CD4-positive, alpha-beta T cell treated with Interleukin-2 at 100 ng/mL for 4 hours (primary cell): ENCODE measurements at places on chromosomes 7 and 10.

DNA sequence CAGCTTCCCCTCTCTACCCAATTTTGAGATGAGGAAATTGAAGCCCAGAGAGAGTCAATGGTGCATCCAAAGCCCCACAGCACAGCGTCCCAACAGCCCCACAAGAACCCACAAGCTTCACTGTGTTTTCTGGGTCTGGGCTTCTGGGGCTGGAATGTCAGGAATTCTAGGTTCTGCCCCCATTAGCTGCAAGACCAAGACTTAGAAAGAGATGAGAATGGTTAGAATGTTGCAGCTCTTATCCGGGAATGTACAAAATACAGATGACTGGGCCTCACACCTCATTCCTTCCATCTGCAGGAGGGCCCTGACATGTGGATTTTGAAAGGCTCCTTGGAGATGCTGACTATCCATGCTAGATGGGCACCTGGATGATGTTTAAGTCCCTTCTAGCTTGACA is 6.0 kb upstream of the SGPL1 start:
- DNase-seq: no peak

DNA sequence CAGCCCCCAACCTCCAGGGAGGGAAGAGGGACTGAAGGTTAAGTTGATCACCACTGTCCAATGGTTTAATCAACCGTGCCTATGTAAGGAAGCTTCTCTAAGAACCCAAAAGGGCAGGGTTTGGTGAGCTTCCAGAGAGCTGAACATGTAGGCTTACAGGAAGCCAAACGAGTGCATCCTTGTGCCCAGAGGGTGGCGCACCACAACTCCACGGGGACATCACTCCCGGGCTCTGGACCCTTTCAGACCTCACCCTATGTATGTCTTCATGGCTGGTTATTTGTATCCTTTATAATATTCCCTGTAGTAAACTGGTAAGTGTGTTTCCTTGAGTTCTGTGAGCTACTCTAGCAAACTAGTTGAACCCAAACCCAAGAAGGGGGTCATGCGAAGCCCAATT is 11.5 kb upstream of the NFKB2 start:
- peak; percentile 5 for DNase-seq

GRCh38 chr10:28959850-28960501 is 282.7 kb downstream of the BAMBI start:
- DNase-seq: no peak

DNA sequence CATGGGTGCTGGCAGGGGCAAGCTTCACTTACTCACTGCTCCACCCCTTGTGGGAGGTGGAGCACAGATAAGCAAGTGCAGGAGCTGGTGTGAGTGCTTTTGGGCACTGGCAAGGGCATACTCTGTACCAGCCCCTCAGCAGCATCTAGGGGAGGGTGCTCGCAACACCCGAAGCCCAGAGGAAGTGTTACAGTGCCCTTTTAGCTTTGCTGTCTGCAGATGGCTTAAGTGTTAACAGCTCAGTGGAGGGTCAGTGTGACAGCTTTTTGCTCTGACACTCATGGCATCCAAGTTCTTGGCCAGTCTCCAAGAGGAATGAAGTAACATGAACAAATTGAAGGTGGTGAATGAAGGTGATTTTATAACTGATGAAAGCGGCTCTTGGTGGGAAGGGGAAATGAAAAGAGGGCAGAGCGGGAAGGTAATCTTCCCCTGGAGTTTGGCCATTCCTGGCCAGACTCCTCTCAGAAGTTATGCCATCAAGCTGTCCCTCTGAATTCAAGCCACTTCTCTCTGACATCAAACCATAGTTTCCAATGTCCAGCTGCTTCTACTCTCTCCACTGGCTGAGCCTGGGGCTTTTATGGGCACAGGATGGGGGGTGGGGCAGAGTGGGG is 862.5 kb downstream of the KCNMA1 start:
- no peak for DNase-seq

- DNase-seq: no peak
Observed at GRCh38 chr7:42227541-42227935, 9.5 kb downstream of the GLI3 start.

- no peak for DNase-seq
Observed at GRCh38 chr10:1947464-1948003, 210.2 kb upstream of the ADARB2 start.

DNA sequence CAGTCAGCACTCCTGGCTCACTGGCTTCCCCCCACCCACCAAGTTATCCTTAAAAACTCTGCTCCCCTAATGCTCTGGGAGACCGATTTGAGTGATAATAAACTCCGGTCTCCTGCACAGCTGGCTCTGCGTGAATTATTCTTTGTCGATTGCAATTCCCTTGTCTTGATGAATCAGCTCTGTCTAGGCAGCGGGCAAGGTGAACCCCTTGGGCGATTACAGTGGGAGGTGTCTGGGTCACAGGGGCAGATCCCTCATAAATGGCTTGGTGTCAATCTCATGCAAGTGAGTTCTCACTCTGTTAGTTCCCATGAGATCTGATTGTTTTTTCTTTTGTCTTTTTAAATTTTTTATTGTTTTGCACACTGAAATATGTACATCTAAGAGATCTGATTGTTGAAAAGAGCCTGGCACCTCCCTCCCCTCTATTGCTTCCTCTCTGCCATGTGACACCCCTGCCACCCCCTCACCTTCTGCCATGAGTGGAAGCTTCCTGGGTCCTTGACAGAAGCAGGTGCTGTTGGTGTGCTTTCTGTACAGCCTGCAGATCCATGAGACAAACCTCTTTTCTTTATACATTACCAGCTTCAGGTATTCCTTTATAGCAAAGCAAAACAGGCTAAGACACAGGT is 20.5 kb downstream of the OTUD1 start:
- no peak for DNase-seq

DNA sequence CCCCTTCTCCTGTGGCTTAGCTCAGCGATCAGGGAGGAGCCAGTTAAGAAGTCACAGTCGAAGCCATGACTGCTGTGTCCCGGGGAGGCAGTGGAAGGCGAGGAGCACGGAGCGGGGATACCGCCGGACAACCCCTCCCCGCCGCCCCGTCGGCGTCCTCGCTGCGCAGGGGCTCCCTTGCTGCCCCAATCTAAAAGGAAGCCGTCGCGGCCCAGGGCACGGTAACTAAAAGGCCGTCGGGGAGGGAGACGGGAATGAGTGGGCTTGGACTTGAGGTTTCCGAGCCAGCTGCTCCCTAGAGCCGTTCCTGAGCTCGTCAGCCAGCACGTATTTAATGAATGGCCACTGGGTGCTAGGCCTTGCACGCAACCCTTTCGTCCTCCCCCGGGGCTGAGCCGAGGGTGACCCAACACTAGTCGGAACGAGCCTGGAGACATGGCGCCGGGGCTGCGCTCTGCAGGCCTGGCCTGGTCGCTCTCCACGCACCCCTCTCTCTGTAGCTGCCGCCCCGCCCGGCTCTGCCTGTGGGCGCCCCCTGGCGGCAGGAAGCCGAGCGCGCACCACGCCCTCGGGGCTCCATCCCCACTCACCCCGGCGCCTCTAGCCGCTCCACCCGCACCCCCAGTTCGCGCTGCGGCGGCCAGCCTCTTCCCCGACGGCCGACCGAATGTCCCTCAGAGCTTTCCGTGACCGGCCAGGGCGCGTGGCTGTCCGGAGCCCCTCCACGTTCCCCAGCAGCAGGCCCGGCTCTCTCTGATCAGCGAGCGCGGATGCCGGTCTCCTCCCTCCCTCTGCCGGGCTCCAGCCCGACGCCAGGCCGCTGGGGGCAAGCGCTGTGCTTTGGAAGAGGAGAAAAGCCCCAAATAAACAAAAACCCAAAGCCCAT is 29.3 kb upstream of the KCNK18 start:
- DNase-seq: peak; percentile 57

- no peak for DNase-seq
Observed at GRCh38 chr10:73634421-73634820, 6.9 kb downstream of the MYOZ1 start.

GRCh38 chr10:70461397-70462348 is 16.9 kb upstream of the PALD1 start:
- peak; percentile 46 for DNase-seq

DNA sequence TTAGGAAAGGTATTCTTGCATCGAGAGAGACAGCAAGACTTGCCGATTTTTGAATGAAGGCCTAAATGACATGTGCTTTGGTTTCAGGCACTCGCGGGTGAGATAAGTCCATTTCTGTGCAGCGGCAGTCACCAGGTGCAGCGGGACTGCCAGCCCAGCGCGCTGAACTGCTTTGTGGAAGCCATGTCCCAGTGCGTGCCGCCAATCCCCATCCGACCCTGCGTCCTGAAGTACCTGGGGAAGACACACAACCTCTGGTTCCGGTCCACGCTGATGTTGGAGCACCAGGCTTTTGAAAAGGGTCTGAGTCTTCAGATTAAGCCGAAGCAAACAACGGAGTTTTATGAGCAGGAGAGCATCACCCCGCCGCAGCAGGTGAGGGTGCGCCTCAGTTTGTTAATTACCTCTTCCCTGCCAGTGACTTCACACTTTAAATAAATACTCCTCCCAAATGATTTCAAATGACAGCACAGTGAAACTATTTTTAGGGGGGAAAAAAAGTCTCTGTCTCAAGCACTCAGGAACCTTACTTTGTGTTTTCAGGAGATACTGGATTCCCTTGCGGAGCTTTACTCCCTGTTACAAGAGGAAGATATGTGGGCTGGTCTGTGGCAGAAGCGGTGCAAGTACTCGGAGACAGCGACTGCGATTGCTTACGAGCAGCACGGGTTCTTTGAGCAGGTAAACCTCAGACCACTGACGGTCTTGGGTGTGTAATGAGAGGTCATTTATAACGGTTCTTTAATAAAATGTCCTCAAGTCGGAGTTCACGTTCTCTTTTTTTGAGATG is 98.3 kb downstream of the TRRAP start:
- no peak for DNase-seq

DNA sequence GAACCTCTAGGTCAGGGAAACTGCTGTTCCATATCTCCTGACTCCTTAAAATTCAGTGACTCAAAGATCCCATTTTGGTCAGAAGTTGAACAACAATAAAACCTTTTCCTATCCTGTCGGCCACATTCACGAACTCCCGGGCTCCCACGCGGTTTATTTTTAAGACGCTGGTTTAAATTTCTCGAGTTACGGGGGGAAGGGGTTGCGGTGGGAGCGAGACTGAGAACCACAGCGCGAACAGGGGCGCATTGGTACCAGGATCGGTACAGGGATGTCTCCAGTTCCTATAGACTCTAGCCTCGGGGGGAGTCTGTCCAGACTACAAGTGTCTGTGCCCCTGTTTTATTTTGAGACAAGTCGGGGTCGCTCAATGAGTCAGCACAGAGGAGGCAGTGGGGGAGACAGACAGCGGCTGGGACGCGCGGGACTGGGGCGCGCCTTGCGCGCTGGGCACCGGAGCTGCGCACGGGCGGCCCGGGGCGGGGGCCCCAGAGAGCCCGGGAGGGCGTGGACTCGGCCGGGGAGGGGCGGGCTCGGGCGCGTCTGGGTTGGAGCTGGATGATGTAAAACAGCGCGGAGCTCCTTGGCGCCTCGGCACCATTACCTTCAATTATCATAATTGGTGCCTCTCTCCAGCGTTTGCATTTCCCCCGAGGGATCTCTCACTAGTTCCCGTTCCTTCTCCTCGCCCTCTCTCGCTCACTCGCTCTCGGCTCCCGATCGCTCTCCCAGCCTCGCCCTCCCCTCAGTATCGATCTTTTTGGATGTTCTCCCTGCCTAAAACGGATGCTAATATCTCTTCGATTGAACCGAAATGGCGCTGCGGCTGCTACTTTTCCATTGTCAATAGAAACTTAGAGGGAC is 8.7 kb upstream of the BAMBI start:
- DNase-seq: peak; percentile 15

DNA sequence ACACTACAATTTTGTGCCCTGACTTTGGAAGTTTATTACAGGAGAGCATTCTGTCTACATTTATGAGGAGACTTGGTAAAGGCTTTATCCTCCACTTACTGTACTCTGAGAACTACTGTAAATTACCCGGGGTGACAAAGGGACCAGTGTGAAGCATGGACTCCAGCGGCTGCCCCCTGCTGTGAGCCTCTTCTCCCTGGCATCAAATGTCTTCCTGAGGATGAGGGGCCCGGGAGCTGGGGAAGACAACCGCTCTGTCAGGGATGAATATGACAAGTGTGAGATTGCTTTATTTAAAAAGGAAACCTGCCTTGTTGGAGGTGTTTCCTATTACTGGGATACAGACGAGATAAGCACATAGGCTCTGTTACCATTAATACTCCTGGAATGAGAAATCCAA is 714.8 kb downstream of the CCSER2 start:
- DNase-seq: no peak

GRCh38 chr7:158887594-158887993 is 31.2 kb downstream of the DYNC2I1 start:
- DNase-seq: no peak

- no peak for DNase-seq
Observed at GRCh38 chr10:72173619-72174296, 42.1 kb upstream of the ANAPC16 start.

DNA sequence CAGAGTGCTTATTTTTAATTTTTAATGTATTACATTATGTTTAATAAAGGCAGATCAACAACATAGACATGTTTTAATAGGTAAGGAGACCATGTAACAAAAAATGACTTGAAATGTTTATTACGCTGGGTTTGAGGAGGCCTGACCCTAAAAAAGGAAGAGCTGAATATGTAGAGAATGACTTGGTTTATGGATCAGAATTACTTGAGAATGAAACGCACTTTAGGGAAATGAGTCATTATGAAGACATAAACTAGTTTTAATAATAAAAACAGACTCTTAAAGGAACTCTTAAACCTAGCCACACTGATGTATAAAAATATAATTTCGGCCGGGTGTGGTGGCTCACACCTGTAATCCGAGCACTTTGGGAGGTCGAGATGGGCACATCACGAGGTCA is 56.5 kb downstream of the CTTNBP2 start:
- no peak for DNase-seq

GRCh38 chr7:79997345-79997744 is 137.3 kb upstream of the GNAI1 start:
- no peak for DNase-seq

GRCh38 chr7:20932785-20933527 is 146.3 kb upstream of the SP8 start:
- DNase-seq: no peak

- DNase-seq: no peak
Observed at GRCh38 chr10:84706875-84707274, 378.5 kb downstream of the CCSER2 start.

GRCh38 chr7:1065585-1066241 is 21.4 kb downstream of the GPR146 start:
- DNase-seq: peak; percentile 83

GRCh38 chr10:2469802-2470201 is 597.5 kb upstream of the PFKP start:
- DNase-seq: no peak

DNA sequence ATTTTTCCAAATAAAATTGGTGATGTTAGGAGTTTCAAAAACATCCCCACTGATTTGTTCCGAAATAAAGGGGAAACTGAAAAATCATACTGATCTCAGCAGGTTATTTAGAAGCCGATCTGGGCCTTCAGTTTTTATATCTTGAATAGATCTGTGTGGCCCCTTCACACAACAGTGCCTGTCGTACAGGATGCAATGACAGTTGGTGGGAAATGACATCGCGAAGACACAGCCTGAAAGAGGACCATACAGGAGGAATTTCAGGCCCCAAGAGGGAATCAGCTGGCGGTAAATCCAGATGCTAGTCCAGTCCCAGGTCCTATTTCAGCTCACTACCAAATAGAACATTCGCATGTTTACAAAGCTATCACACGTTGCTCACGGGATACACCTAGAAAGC is 3.0 kb downstream of the H2BK1 start:
- DNase-seq: peak; percentile 7

GRCh38 chr7:96415293-96415940 is 93.5 kb upstream of the SLC25A13 start:
- DNase-seq: no peak
